Skeletal muscle tissue (tissue), 5 donors: ENCODE measurements at places on chromosomes 6 and 20. TPM values are rescaled to one million over a fixed set of nuclear protein-coding genes. Genes with fewer than 3 reads are reported as not detected.

Gene PACSIN1
- under 0.01 TPM for total RNA-seq

Gene F13A1
- 160 TPM for total RNA-seq

Gene NMBR
- total RNA-seq, result not detected

Gene PGC
- total RNA-seq, result 0.52 TPM

Gene GUCA1A
- total RNA-seq, result not detected

Gene SLC22A1
- 1.0 TPM for total RNA-seq
